ENCODE measurements at places on chromosomes 11 and 22. TPM values are rescaled to one million over a fixed set of nuclear protein-coding genes. Genes with fewer than 3 reads are reported as not detected.

- no peak overlapping the region for H3K27ac ChIP-seq
- no peaks in the 10 kb centered on the region for H3K36me3 ChIP-seq
- no peak overlapping the region for H3K4me3 ChIP-seq
- no peaks in the 10 kb centered on the region for H3K4me1 ChIP-seq
These were observed 65.3 kb downstream of the AMBRA1 start for GRCh38 chr11:46528445-46529094.

- H3K4me3 ChIP-seq = no peak overlapping the region
- DNase-seq = no peak
- no peaks in the 10 kb centered on the region for H3K4me1 ChIP-seq
- H3K36me3 ChIP-seq = peaks cover 17% of the 10 kb centered on the region
- no peak overlapping the region for H3K27ac ChIP-seq
- no peaks in the 10 kb centered on the region for H3K27me3 ChIP-seq
These were observed 43.3 kb upstream of the BID start for GRCh38 chr22:17817511-17818065.

DNA sequence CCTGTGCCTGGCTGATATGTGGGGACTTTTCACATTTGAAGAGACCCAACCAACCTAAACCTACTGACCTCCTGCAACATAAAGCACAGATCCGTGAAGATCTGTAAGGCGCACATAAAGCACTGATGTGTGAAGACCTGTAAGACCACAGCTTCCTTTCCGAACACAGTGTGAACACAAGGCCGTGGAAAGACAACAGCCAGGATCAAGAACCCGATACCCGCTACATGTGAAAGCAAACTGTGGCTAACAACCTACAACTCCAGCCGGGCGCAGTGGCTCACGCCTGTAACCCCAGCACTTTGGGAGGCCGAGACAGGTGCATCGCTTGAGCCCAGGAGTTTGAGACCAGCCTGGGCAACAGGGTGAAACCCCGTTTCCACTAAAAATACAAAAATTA is 17.6 kb upstream of the PPFIA1 start:
- no peak for DNase-seq
- no peaks in the 10 kb centered on the region for H3K27me3 ChIP-seq
- H3K36me3 ChIP-seq = no peaks in the 10 kb centered on the region
- H3K27ac ChIP-seq = no peak overlapping the region
- no peaks in the 10 kb centered on the region for H3K4me1 ChIP-seq

Gene OR10D3
- not detected for total RNA-seq

Gene ALDH3B1
- 7.2 TPM for total RNA-seq

DNA sequence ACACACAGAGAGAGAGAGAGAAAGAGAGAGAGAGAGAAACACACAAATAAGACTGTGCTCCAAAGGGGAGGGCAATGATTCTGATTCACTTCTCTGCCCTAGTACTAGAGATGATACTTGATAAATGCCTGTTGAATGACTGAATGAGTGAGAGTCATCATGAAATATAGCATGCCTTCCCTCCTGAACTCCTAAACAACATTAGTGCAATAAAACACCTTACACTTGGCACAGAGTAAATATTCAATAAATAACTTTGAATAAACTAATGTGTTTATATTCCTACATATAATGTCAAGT is 511.2 kb upstream of the RAG2 start:
- no peak overlapping the region for H3K4me3 ChIP-seq
- H3K27me3 ChIP-seq = no peaks in the 10 kb centered on the region
- H3K36me3 ChIP-seq = no peaks in the 10 kb centered on the region
- no peaks in the 10 kb centered on the region for H3K4me1 ChIP-seq

Gene OR9Q2
- 0.34 TPM for total RNA-seq

DNA sequence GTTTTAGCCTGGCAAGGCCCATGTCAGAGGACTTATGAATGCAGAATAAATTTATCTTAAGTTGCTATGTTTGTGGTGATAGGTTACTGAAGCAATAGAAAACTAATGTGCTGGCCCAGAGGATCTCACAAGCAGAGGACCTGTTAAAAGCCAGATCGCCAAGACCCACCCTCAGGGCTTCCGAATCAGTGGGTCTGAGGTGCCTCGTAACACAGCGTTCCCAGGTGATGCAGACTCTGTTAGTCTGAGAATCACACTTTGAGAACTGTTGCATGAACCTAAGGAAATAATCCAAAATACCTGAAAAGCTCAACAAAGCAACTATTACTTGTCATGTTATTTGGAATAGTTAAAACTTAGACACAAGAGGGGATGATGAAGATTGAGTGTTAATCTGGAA is 6.7 kb upstream of the SCARF2 start:
- H3K27me3 ChIP-seq = no peaks in the 10 kb centered on the region
- H3K4me1 ChIP-seq = no peaks in the 10 kb centered on the region

Gene OR10A2
- not detected for total RNA-seq

Gene SULT4A1
- 0.14 TPM for total RNA-seq

GRCh38 chr11:30110691-30111090 is 93.9 kb upstream of the KCNA4 start:
- no peaks in the 10 kb centered on the region for H3K4me1 ChIP-seq
- H3K27me3 ChIP-seq = no peaks in the 10 kb centered on the region
- no peak overlapping the region for H3K27ac ChIP-seq
- DNase-seq = no peak

Data from prostate gland (tissue), 2 donors.